Astrocyte of the spinal cord (primary cell): ENCODE measurements at places on chromosomes 4 and X.

DNA sequence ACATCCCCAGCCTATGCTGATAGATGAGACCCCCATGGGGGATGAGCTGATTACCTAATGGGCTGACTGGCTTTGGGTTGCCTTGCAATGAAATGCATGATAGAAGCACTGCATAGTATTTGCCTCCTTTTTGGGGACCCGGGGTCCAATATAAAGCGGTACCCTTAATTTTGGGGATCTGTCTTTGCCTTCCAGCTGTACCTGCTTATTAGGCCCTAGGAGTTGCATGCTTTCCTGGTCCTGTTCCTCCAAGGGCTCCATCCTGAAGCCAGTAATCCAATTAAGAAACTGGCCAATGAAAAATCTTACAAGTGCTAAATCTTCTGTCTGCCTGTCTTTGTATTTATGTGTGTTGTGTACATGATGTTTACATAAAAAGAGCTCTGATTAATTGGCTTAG lies 791.6 kb downstream of the TRIML1 start:
- peak; percentile 12 for DNase-seq

- no peak for DNase-seq
These were observed 205.1 kb upstream of the TLL1 start for GRCh38 chr4:165667969-165668368.

- no peak for DNase-seq
These were observed 30.4 kb downstream of the SMAD1 start for GRCh38 chr4:145511913-145512522.

DNA sequence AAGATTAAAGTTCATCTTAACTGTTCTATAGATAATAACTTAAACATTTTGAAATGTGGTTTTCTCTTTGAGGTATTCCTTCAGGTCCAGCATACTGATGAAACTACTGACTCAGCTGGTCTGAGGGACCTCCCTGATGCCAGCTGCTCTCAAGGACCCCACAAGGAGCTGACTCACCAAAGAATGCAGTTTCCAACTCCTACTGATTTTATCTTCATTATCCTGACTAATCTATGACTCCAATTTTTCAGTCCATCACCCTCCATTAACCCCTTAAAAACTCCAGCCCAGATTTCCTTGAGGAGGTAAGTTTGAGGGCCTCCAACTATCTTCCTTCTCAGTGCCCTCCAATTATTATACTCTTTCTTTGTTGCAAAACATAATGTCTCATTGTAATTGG lies 1.4 kb upstream of the UGT2B4 start:
- DNase-seq: peak; percentile 83

- peak; percentile 68 for DNase-seq
These were observed 714.1 kb downstream of the FAT4 start for GRCh38 chr4:126028876-126029275.

DNA sequence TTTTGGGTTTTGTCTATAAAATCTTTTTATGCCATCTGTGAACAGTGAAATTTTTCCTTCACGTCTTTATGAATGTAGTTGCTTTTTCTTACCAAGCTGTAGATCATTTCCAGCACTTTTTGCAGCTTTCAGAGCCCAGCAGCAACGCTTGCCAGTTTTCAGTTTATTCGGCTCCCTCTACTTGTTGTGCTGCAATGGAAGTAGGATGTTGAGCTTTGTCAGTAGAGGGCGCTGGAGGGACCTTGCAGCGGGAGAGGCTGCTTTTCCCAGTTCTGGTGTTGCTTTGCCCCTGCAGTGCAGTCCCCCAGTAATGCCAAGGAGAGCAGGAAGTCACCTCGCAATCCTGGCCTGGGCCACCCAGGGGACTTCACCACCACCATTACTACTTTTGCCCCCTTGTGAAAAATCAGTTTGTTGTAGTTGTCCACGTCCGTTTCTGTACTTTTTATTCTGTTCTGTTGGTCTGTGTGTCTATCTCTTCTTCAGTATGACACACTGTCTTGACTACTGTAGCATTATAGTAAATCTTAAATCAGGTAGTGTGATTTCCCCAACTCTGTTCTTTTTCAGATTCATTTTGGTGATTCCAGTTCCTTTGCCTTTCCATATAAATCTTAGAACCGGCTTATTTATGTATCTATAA lies 21.8 kb downstream of the CMC4 start:
- DNase-seq: peak; percentile 53
